ENCODE measurements at places on chromosomes 16 and 17. TPM values are rescaled to one million over a fixed set of nuclear protein-coding genes. Genes with fewer than 3 reads are reported as not detected.

TRPV3 gene
- 0.97 TPM for total RNA-seq

CNGB1 gene
- total RNA-seq: not detected

SLC4A1 gene
- total RNA-seq: not detected

GCGR gene
- total RNA-seq: not detected

GJD3 gene
- total RNA-seq: not detected

PIK3R6 gene
- not detected for total RNA-seq

CEP295NL gene
- total RNA-seq: 1.0 TPM

KRTAP4-6 gene
- not detected for total RNA-seq

- DNase-seq: no peak
Measured at GRCh38 chr16:66207883-66208265, 158.6 kb upstream of the CDH5 start.

DNA sequence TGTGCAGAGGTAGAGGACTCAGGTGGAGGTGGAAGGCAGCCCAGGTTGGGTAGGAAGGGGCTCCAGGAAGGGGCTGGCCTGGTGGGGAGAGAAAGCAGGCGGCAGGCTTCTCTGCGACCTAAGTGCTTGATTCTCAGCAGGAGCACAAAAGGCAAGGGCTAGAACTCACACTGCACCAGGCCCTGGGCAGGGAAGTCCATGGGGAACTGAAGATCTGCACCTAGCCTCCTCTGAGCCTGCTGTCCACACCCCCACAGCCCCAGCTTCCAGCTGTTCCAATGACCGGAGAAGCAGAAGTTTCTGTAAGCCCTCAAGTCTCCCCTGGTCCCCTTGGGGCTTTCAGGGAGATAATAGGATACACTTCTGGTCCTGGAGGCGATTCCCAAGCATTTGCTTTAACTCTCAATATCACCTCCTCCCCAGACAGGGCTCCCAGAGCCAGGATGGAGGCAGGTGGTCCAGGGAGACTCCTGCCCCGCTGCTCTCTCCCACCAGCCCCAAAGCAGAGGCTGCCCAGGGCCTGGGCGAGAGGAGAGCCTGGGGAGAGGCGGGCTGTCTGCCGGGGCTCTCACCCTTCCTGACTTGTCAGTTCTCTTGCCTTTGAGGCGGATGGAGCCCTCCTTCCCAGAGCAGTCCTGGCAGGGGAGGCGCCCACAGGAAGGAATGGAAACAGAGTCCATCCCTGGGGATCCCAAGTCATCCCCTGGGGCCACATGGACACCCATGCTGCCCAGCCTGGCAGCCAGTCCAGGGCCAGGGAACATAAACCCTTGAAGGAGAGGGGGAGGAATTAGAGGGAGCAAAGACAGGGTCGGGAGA, 126.0 kb downstream of the RBFOX3 start:
- DNase-seq: no peak

DNA sequence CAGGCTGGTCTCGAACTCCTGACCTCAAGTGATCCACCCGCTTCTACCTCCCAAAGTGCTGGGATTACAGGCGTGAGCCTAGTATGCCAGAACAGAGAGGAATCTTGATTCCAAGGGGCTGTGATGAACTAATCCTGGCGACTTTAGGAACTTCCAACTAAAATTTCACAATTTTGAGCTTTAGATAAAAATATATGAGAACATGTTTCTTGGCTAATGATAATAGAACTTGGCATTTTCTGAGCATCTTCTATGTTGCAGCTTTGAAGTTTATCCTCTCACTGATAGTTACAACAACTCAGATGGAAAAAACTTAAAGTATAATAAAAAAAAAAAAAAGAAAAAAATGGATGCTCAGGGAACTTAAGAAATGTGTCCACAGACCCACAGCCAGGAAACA, 69.8 kb upstream of the WSCD1 start:
- DNase-seq: no peak

DNA sequence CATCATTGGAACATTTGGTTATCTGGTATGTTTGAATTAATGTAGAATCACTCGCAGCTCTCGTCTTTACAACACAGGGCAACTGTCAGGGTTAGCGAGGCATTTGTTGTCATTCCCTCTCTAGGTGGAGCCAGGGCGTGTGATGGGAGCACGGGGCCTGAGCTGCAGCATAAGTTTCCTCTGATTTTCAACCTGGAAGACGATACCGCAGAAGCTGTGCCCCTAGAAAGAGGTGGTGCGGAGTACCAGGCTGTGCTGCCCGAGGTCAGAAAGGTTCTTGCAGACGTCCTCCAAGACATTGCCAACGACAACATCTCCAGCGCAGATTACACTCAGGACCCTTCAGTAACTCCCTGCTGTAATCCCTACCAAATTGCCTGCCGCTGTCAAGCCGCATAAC, 37.2 kb downstream of the WIPI1 start:
- DNase-seq: no peak

- no peak for DNase-seq
Measured at GRCh38 chr16:14284371-14284770, 213.3 kb downstream of the MRTFB start.

DNA sequence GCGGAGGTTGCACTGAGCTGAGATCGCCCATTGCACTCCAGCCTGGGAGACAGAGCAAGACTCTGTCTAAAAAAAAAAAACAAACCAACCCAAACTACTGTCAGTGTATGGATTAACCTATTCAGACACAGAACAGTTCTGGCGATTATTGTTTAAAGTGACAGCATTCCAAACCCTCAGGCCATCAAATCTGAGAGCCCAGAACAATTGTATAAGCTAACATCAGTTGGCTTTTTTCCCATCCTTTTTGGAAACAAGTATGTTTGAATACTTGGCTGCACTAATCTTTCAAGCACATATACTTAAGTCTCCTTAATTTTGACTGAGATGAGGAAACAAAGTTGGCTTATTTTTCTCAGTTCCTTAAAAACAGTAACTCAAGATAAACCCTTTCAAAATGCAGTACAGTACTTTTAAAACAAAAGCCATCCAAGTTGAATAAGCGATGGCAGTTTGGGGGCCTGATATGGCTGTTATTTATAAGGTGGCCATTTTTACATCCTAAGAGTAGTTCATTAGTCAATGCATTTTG, 1.4 kb downstream of the ZSWIM7 start:
- no peak for DNase-seq

DNA sequence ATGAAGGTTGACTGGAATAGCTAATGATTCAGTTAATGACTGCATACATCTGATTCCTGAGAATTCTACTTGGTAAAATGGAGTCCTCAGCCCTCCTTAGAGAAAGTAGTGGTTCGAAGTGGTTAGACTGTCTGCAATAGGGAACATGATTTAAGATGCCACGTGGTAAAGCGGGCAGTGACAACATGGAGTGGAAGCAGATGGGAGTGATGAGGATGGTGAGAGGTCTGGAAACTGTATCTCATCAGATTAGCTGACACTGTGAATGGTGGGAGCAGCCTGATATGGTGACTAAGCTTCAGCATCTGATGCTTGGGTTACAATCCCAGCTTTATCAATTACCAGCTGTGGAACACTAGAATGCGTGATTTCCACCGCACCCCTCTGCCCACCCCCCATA, 8.4 kb downstream of the CDH11 start:
- DNase-seq: no peak

GRCh38 chr17:40112718-40113109, 9.1 kb upstream of the MSL1 start:
- no peak for DNase-seq

DNA sequence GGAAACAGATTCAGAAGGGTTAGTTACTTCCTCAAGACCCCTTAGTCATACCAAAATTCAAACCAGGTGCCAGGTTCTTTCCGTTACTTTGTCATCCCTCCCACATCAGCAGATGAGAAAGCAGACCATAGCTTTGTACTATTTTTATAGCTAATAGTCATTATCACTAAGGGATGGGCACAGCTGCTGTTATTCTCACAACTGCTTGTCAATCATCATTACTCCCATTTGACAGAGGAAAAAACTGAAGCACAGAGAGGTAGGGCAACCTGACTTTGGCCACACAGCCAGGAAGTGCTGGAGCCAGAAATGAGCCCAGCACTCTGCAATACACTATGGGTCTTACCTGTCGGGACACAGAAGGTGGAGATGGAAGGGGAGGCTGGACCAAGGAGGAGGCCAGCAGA, 30.0 kb downstream of the TEKT5 start:
- no peak for DNase-seq

- DNase-seq: peak; percentile 96
Measured at GRCh38 chr17:2786176-2786881, 9.9 kb upstream of the RAP1GAP2 start.

- peak; percentile 63 for DNase-seq
Measured at GRCh38 chr17:42980766-42981397, 517 bp downstream of the RUNDC1 start.
